ELR (cell line): ENCODE measurements at places on chromosomes 12 and 14.

GRCh38 chr14:103020271-103021170 lies 36.8 kb downstream of the CDC42BPB start:
- DNase-seq = no peak

GRCh38 chr14:54809767-54810166 lies 92.9 kb downstream of the GCH1 start:
- no peak for DNase-seq

DNA sequence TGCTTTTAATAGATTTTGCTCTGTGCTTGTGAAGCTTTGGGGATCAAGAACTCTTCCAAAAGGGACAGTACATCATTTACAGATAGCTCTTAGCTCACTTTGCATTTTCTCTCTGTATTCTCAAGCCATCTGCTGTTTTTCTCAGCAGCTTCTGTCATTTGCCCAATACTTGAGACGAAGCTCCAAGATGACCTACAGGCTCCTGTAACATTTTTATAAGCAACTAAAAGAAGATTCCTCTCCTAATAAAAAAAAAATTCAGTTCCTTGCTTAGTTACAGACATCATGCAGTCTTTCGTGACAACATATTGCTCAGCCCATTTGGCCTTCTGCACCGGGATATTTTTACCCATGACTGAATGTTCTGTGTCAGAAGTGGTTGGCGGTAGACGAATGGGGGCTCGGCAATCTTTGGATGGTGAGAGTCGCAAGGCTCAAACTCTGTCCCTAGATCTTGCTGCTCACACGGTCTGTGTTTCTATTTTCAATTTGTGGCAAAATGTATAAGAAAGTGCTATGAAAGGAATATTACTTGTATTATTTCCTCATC lies 215.6 kb downstream of the FSCB start:
- DNase-seq = no peak

DNA sequence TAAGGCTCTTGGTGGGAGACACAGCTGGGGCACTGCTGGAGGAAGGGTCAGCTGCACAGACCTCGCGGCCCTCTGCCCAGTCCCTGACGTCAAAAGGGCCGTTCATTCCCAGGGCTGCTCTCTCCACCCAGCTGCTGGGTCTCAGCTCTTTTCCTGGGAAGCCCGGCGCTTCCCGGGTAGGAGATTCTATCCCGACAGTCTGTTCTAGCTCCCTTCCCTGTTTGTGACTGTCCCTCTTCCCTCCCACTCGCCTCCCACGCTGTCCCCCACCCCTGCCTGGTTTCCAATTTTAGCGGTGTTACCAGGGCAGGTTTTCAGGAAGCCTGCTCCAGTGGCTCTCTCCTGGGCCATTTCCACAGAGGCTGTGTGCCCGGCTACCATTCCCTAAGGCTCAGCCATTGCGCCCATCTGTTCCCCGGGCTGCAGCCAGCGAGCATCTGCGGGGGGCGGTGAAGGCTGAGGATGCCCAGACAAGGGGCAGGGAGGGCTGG lies 186.6 kb downstream of the CACNA1C start:
- DNase-seq = no peak

GRCh38 chr12:128817111-128818015 lies 6.4 kb downstream of the SLC15A4 start:
- DNase-seq = peak; percentile 5

- peak; percentile 49 for DNase-seq
Observed at GRCh38 chr12:80422550-80422949, 21.5 kb upstream of the PTPRQ start.

- DNase-seq = no peak
Observed at GRCh38 chr14:102768223-102769048, 8.8 kb upstream of the TRAF3 start.

- peak; percentile 97 for DNase-seq
Observed at GRCh38 chr14:73662487-73662943, 17.7 kb downstream of the DNAL1 start.

DNA sequence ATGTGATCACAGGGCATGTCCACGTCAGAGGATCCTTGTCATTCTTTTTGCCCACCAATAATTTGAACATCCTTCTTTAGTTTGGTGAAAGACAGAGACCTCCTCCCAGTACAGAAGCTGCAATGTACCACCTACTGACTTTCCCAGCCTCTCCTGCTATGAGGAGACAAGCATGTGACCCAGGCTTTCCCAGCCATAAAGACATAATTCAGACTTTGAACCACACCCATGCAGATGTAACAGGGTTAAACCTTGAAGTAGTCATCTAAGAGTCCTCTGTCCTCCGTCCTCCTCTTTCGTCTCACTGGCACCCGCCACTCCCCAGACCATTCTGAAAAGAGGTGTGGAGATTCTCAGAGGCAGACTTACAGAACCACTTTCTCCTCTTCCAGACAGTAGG lies 120.8 kb downstream of the KCNK10 start:
- no peak for DNase-seq

DNA sequence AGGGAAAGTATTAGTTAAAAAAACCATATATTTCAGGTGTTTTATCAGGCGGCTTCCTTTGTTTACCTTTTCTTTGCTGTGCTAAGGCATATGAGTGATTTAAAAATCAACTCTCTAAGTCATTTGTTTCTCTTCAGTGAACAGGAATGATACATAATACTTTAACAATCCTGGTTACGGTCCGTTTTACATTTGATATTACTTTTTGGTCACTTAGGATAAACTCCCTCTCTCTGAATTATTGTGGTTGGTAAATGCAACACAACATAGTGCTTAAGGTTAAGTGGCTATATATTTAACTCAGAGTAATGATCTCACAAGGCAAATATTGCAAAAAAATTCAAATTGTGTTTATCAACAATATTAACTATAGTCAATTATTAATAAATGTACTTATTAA lies 32.7 kb upstream of the AKAP6 start:
- DNase-seq = no peak

- DNase-seq = no peak
Observed at GRCh38 chr14:24828486-24828885, 194.5 kb upstream of the GZMB start.

- DNase-seq = no peak
Observed at GRCh38 chr14:81341370-81341769, 58.8 kb downstream of the STON2 start.

- DNase-seq = no peak
Observed at GRCh38 chr12:40342010-40342409, 117.2 kb downstream of the LRRK2 start.

DNA sequence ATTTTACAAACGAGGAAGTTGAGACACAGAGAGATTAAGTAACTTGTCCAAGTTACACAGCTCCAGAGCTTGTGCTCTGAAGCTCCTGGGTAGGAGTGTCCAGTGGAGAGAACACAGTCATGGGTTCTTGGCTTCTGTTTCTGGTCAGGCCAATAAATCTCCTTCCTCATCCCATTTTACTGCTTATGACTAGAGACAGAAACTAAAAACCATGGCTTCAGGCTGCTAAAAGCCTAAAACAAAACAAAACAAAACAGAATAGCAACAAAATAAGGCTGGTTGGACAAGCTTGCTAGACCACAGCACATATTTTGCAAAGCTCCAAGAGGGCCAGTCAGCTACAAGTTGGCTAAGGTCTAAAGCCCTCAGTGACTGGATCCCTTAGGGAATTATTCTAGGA lies 49.8 kb downstream of the PTGER2 start:
- DNase-seq = no peak

DNA sequence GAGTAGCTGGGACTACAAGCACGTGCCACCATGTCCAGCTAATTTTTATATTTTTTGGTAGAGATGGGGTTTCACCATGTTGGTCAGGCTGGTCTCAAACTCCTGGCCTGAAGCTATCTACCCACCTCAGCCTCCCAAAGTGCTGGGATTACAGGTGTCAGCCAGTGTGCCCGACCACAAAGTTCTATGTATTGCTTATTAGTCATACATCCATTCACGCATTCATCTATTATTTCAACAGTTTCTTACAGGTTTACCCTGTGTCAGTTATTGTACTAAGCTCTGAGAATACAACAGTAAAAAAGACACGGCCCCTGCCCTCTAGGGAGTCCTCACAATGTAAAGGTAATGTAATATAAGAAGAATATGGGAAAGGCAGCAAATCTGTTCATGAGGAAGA lies 188.9 kb upstream of the BTG1 start:
- DNase-seq = no peak

DNA sequence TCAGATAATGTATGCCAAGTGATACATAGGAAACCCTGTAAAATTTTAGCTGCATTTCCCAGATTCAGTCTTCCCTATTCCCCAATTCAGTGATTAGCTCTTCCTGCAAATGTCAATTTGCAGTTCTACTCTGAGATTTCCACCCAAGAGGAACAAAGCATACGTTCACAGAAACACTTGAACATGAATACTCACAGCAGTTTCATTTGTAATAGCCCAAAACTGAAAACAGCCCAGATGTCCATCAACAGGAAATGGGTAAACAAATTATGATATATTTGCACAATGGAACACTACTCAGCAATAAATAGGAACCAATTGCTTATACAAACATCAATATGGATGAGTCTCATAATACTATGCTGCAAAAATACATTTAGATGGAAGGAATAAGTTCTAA lies 194.2 kb downstream of the GXYLT1 start:
- DNase-seq = no peak

DNA sequence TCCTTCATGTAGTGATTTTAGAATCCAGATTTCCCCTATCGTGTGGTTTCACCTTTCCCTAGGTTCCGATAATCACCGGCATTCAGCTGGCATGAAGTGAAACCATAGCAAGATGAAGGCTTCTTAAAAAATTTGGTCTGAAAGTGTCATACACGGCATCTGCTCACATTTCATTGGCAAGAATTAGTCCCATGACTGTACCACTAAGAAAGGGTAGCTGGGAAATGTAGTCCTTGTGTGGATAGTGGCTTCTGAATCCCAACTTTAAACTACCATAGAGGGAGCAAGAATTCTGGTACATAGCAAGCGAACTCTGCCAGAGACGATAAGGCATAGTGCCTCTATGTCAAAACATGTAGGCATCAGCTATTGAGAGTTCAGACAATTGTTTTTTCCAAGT lies 360.1 kb upstream of the TBX3 start:
- DNase-seq = peak; percentile 3

DNA sequence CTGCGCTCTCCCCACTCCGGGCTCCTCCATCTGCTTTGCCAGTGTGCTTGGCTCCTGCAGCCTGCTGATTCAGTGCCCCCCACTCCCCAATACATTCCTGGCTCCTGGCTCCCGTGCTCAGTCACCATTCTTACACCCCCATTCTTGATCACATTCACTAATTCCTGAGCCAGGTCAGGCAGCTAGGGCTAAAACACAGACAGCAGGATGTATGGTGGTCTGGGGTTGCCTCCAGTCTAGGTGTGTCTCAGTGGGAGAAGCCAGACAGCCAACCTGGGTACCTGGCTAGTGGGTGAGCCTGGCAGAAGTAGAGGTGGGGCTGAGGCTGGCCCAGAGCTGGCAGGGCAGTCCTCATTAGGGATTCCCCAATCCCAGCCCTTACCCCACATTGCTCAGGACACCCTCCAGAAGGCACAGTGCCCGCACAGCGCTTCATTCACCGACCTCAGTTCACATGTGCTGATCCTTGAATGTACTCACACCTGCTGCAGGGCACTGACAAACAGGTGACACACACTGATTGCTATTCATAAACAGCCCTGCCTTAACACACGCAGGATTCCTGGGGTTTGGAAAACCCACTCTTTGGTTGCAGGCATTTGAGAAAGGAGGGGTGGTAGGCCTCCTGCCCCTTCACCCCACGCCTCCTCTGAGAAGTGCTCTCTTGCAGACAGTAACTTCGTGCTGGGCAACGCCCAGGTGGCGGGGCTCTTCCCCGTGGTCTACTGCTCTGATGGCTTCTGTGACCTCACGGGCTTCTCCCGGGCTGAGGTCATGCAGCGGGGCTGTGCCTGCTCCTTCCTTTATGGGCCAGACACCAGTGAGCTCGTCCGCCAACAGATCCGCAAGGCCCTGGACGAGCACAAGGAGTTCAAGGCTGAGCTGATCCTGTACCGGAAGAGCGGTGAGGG lies 1.7 kb downstream of the KCNH3 start:
- DNase-seq = no peak

DNA sequence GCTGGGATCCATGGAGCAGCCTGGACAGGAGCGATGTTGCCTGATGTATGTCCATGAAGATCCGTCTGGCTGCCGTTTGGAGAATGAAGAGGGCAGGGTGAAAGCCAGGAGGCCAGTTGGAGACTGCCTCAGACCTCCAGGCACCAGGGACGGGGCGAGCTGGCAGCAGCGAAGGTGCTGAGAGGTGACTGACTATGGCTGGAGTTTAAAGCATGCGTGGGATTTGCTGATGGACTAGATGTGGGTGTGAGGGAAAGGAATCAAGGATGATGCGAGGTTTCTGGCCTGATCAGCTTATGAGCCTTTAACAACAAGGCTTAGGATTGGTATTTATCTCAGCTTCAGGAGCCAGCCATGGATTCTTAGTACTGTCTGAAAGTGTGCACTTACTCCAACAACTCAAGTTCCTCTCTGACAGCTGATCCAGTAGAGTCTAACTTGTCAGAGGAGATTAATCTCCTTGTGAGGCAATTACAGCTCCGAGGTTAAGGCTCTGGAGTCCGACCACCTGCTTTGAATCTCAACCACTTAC lies 49.4 kb downstream of the DYNC1H1 start:
- DNase-seq = no peak

DNA sequence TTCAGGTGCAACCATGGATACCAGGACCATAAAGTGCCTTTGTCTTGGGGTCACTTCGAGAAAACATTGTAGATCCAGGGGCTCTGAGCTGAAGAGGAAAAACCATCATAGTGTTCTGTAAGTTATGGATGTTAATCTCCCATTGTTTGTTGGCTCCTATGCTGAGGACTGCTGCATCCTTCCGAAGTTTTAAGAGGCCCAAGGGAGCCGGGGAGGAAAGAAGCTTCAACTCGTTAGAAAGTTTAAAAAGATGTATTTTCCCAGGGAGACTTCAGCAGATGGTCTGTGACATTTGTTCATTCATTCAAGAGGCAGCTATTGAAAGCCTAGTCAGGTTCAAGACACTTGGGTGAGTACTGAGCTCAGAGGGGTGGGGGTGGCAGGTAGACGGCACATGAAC lies 378.8 kb upstream of the TBX3 start:
- DNase-seq = no peak

- no peak for DNase-seq
Observed at GRCh38 chr12:124531281-124531745, 36.1 kb downstream of the NCOR2 start.

DNA sequence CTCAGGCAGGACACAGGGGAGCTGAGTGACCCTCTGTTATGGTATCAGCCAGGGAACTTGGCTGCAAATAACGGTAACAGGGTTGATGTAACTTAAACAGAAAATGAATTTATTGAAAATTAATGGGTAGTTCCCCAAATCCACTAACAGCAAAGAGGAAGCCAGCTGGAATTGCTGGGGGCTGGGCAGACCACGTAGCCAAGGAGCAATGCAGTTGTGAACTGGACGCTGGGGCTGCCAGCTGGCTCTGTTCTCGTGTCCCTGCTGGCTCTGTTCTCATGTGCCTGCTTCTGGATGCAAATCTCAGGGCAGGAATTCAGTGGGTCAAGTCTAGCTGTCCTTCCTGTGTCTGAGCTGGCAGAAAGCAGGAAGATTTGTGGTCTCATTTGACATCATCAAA lies 1383.3 kb upstream of the TMEM132C start:
- no peak for DNase-seq

- peak; percentile 18 for DNase-seq
Observed at GRCh38 chr14:42149609-42150261, 543.1 kb downstream of the LRFN5 start.
